ENCODE measurements at places on chromosomes 3 and 15.
A peak's percentile ranks its signal among the peaks of the same experiment; 100 is the strongest.

DNA sequence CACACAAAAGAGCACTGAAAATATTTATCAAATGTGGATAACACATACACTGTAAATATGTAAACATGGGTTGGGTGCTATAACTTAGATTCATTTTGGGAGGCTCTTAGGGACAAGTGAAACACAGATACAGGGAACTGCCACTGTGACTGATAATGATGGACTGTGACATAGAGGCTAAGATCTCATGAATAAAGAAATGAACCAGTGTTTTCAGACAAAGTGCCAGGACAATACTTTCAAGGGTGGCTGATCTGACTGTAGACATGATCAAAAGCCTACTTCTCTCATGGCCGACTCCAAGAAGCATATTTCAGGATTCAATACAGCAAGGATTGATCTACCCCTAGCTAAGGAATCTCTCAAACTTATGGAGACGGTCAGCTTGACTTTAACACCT, 353.8 kb downstream of the FGF12 start:
- DNase-seq, result no peak

GRCh38 chr15:69976366-69976994, 121.2 kb downstream of the TLE3 start:
- DNase-seq, result no peak

- DNase-seq, result no peak
These were observed 511.5 kb downstream of the AGBL1 start for GRCh38 chr15:86591158-86591557.

DNA sequence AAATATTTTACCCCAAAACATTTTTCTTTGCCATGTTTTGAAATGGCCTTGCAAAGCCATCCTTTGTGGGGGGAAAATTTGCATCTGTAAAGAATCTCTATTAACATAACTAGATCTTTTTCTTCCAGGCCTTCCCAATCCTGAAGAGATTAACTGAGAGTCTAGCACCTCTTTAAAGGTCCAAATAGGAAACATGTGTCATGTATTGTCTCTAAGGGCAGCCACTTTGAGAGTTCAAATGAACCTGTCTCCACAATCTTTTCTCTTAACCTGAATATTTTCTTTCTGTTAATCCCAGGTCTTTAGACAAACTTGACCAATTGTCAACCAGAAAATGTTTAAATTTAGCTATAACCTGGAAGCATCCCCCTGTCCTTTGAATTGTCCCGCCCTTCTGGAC, 236.6 kb upstream of the PROK2 start:
- DNase-seq, result no peak

- DNase-seq, result peak; percentile 37
These were observed 32.5 kb downstream of the PLXNA1 start for GRCh38 chr3:127015282-127016042.

GRCh38 chr15:35557544-35557943, 11.6 kb upstream of the DPH6 start:
- DNase-seq, result no peak

Data from putamen (tissue), 1 donor.